Vagina (tissue), 2 donors: ENCODE measurements at places on chromosomes 7 and 10.
A peak's percentile ranks its signal among the peaks of the same experiment; 100 is the strongest.

DNA sequence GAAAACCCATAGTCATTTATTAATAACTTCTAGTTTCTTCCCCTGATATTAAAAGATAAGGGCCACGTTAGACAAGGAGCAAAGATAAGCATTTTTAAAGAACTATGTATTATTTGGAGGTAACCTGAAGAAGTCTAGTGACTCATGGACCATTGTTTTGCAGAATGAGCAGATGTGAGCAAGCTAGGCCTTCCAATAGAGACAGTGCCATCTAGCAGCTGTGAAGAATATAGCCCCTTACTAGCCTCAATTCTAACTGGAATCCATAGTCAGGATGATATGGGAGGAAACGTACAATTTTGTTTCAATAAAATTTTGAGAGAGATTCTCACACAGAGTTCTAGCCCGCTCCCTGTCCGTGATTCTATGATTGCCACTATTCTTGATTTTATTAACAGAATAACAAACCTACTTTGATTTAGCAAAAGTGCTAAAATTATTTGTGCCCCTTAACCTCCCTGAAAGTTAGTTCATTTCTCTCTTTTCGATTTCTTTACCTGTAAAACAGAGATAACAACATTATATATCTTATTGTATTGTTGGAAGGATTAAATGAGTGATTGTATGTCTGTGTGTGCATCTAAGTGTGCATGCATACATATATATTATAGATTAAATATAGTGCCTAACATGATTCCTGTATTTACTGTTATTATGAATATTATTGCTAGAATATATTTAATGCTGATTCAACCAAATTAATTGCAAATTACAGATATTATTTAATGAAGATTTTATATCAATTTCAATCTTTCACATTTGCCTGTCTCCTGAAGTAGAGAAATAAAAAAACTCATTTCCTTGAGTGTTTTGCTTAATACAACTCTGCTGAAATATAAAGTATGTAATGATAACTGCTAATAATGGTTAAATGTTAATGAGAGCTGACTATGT, 22.7 kb downstream of the FAM237B start:
- no peaks in the 10 kb centered on the region for H3K4me1 ChIP-seq
- no peak overlapping the region for H3K4me3 ChIP-seq
- no peak for DNase-seq
- H3K36me3 ChIP-seq = no peaks in the 10 kb centered on the region

- H3K27me3 ChIP-seq = no peaks in the 10 kb centered on the region
- H3K4me3 ChIP-seq = no peak overlapping the region
- no peak overlapping the region for H3K27ac ChIP-seq
- H3K4me1 ChIP-seq = no peaks in the 10 kb centered on the region
- H3K36me3 ChIP-seq = no peaks in the 10 kb centered on the region
Measured at GRCh38 chr10:107899075-107899474, 734.6 kb upstream of the SORCS1 start.

- no peaks in the 10 kb centered on the region for H3K27me3 ChIP-seq
- DNase-seq = no peak
- H3K27ac ChIP-seq = no peak overlapping the region
- no peak overlapping the region for H3K4me3 ChIP-seq
- no peaks in the 10 kb centered on the region for H3K36me3 ChIP-seq
Measured at GRCh38 chr10:113241599-113242360, 291.7 kb downstream of the TCF7L2 start.

- no peak overlapping the region for H3K4me3 ChIP-seq
- no peaks in the 10 kb centered on the region for H3K36me3 ChIP-seq
- H3K27ac ChIP-seq = no peak overlapping the region
- no peaks in the 10 kb centered on the region for H3K27me3 ChIP-seq
Measured at GRCh38 chr10:124280916-124281315, 137.8 kb downstream of the OAT start.

DNA sequence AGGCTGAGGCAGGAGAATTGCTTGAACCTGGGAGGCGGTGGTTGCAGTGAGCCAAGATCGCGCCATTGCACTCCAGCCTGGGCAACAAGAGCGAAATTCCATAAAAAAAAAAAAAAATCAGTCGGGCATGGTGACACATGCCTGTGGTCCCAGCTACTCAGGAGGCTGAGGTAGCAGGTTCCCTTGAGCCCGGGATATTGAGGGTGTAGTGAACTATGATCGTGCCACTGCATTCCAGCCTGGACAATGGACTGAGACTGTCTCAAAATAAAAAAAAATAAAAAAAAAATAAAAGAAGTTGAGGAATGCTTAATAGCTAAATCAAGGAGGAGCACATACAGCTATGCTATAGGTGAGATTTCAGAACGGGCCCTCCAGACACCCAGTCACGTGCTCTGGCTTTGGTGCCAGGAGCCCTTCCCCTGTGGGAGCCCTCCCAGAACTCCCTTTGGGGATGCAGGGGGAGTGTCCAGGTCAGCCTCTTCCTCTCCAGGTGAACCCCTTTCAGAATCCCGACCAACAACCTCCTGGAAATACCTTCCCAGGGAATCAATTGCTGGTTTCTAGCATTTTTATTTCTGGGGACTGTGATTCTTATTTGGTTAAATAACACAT, 42.9 kb upstream of the CTBP2 start:
- no peaks in the 10 kb centered on the region for H3K36me3 ChIP-seq
- DNase-seq = no peak
- H3K27ac ChIP-seq = no peak overlapping the region
- H3K27me3 ChIP-seq = no peaks in the 10 kb centered on the region
- H3K4me1 ChIP-seq = no peaks in the 10 kb centered on the region

DNA sequence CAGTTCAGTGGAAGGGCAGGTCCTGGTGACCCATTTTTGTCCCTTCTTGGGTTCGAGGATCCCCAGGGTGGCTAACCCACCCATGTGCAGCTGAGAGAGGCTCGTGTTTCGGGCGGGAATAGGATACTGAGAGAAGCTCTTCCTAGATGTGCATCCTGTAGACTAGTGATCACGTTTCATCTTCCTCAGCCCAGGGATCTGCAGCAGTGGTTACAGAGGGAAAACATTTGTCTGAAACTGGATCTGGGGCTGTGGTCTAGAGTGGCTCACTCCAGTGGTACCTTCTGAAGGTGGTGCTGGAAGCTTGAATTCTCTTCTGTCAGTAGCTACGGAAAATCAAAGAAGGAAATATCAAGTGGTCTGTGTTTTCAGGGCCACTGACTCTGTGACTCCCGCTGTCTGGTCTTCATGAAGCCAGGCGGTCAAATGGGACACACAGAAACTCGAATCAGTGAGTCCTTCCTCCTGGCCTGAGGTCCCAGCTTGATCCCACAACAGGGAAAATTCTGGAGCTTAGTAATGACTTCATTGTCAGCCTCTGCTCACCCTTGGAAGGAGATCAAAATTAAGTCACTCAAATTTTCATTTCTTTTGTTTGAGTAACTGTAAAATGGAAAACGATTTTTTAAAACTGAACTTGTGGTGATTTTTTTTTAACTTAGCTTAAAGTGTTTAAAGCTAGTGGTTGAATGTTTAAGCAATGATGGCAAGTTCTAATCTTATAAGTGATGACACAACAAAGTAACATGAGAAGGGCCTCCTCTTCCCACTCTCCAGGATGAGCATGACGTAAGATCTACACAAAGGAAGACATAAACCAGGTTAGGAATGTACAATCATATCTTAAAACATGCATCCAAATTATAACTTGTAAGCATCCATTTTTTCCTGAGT, 469.3 kb upstream of the KLF6 start:
- H3K4me1 ChIP-seq = no peaks in the 10 kb centered on the region
- no peaks in the 10 kb centered on the region for H3K36me3 ChIP-seq
- H3K27me3 ChIP-seq = no peaks in the 10 kb centered on the region
- no peak overlapping the region for H3K4me3 ChIP-seq
- DNase-seq = no peak

DNA sequence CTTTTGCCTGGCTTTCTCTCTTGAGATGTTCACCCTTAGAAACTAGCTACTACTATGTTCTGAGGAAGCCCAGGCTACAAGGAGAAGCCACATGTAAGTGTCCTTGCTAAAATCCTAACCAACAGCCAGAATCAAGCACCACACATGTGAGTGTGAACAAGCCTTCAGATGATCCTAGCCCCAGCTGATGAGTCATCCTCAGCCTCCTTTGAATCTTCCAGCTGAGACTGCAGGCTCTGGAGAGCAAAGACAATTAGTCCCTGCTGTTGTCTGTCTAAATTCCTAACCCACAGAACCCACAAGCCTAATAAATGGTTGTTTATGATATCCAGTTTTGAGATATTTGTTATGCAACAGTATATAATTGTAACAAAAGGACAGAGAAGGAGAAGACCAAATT, 92.8 kb upstream of the TAC1 start:
- no peaks in the 10 kb centered on the region for H3K4me1 ChIP-seq
- H3K27me3 ChIP-seq = no peaks in the 10 kb centered on the region
- no peak for DNase-seq

DNA sequence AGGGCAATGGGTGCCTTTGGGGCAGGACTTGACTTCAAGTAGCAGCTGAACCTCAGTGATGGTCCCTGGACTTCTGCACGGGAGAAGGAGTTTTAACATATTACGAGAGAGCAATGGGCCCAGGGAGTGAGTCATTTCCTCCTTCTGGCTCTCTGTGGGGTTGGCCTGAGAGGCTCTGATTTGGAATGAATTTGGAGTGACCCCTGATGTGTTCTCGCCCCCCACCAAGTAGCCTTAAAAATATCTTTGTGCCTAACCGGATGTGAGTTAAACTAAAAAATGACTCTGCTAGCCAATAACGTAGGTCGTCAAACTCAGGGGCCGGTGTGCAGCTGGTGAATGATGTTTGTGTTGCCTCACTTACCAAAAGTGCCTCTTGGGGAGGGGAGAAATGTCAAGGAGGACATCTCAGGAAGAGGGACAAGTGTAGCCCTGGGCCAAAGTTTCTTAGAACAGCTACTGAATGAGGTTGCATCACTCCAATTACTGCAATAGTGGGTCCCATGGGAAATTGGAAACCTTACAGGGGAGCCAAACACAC, 656.6 kb downstream of the INHBA start:
- no peak for DNase-seq
- no peaks in the 10 kb centered on the region for H3K27me3 ChIP-seq
- H3K4me1 ChIP-seq = no peaks in the 10 kb centered on the region
- no peaks in the 10 kb centered on the region for H3K36me3 ChIP-seq

DNA sequence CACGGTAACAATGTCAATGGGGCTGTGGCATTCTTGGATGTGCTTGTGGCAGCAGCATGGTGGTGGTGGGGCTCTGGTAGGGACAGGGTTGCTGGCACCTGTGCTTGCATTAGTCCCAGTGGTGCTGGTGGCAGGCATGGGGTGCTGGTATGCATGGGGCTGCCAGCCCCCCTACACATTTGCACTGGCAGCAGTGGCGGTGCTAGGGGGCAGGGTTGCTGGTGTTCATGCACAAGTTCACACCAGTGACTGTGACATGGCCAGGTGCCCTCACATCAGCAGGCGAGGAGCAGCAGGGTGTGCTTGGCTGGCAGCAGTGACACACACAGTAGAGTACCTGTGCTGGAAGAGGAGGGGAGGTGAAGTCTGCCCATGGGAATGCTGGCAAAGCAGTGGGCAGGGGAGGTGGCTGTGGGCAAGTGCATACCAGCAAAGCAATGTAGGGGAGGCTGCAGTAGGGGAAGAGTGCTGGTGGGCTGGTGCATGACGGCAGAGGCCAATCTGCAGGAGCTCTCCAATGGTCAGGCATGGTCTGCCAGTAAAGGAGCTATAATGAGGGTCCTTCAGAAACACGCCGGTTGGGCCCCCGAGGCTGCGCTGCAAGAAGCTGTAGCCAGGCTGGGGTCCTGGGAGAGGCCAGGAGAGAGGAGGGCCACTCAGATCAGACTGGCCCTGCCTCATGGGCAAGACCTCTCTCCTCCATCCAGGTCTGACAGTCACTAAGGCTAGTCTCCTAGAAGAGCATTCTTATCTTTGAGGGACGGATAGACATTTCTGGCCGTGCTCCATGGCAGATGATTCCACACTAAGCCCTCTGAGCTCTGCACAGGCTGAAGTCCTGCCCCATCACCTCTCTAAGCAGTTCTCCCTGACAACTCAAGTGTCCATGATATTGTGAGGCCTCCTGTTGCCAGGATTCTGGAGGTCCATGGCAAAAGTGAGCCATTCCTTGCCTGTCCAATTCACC, 406.4 kb downstream of the SEMA3D start:
- no peaks in the 10 kb centered on the region for H3K4me1 ChIP-seq
- no peak overlapping the region for H3K27ac ChIP-seq
- no peaks in the 10 kb centered on the region for H3K36me3 ChIP-seq
- H3K27me3 ChIP-seq = no peaks in the 10 kb centered on the region

GRCh38 chr7:4612939-4613841, 68.9 kb upstream of the FOXK1 start:
- no peaks in the 10 kb centered on the region for H3K36me3 ChIP-seq
- DNase-seq = no peak
- H3K27me3 ChIP-seq = no peaks in the 10 kb centered on the region
- peaks cover 13% of the 10 kb centered on the region for H3K4me1 ChIP-seq
- H3K4me3 ChIP-seq = peak overlapping the region; percentile 37

DNA sequence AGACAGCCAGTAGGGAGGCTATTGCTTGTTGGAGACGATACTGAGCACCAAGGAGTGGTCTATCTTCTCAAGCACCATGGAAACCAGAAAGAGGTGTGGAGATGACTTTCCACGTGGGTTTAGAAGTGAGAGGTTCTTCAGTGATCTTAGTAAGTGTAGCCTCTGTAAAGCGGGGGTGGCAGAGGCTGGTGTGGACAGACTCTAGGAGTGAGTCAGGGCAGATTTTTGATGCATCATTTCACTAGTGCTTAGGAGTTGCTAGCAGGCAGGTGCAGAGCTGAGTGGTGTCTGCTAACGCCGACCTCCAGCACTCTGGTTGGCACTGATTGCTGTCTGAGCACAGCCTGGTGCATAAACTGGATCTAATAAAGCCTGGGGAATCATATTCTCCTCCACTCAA, 78.4 kb upstream of the ADO start:
- no peaks in the 10 kb centered on the region for H3K4me1 ChIP-seq
- H3K36me3 ChIP-seq = no peaks in the 10 kb centered on the region
- no peak overlapping the region for H3K4me3 ChIP-seq
- no peaks in the 10 kb centered on the region for H3K27me3 ChIP-seq
- no peak overlapping the region for H3K27ac ChIP-seq

GRCh38 chr10:100380400-100380799, 33.4 kb downstream of the SCD start:
- H3K4me3 ChIP-seq = no peak overlapping the region
- H3K27me3 ChIP-seq = no peaks in the 10 kb centered on the region
- no peak overlapping the region for H3K27ac ChIP-seq
- no peaks in the 10 kb centered on the region for H3K36me3 ChIP-seq
- no peaks in the 10 kb centered on the region for H3K4me1 ChIP-seq

GRCh38 chr7:135791543-135792362, 43.1 kb upstream of the FAM180A start:
- H3K36me3 ChIP-seq = no peaks in the 10 kb centered on the region
- H3K4me3 ChIP-seq = no peak overlapping the region
- H3K27ac ChIP-seq = no peak overlapping the region
- H3K4me1 ChIP-seq = peaks cover 7% of the 10 kb centered on the region
- H3K27me3 ChIP-seq = no peaks in the 10 kb centered on the region

- no peak for DNase-seq
- no peak overlapping the region for H3K27ac ChIP-seq
- no peaks in the 10 kb centered on the region for H3K36me3 ChIP-seq
- H3K4me3 ChIP-seq = no peak overlapping the region
Measured at GRCh38 chr7:130814778-130815335, 80.8 kb upstream of the KLF14 start.
